ENCODE measurements at places on chromosomes 4 and X.

GRCh38 chrX:136182414-136182813 lies 35.1 kb downstream of the FHL1 start:
- no peak for DNase-seq

DNA sequence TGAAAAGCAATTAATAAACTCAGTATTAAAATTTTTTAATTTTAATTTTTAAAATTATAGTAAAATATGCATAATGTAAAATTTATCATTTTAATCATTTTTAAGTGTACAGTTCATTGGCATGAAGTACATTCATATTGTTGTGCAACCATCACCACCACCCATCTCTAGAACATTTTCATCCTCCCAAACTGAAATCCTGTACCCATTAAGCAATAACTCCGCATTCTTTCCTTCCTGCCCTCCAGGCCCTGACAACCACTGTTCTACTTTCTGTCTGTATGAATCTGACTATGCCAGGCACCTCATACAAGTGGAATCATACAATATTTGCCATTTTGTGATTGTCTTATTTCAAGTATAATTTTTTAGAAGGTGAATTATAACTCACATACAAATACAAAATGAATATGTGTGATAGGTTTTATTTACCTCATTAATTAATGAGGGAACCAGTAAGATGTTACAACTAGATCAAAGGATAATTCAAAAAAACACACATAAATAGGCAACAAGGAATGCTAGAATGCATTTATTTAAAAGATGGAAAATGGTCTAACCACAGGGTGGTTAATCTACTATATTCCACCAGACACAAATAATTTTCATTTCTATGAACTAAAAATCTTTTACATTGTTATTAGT lies 13.1 kb upstream of the AFF1 start:
- no peak for DNase-seq

GRCh38 chr4:14151101-14151500 lies 523.6 kb upstream of the BOD1L1 start:
- DNase-seq = no peak

DNA sequence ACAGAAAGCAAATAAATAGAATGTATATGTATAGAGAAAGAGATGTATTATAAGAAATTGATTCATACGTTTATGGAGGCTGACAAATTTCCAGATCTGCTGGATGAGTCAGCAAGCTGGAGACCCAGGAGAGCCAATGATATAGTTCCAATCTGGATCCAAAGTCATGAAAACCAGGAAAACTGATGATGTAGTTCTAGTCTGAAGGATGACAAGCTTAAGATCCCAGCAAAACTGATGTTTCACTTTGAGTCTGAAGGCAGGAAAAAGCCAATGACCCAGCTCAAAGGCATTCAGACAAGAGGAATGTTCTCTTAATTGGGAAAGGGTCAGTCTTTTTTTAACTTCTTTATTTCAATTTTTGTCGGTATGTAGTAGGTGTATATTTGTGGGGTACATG lies 102.6 kb downstream of the LHFPL1 start:
- no peak for DNase-seq

GRCh38 chrX:17706676-17707075 lies 30.6 kb upstream of the SCML1 start:
- DNase-seq = no peak

DNA sequence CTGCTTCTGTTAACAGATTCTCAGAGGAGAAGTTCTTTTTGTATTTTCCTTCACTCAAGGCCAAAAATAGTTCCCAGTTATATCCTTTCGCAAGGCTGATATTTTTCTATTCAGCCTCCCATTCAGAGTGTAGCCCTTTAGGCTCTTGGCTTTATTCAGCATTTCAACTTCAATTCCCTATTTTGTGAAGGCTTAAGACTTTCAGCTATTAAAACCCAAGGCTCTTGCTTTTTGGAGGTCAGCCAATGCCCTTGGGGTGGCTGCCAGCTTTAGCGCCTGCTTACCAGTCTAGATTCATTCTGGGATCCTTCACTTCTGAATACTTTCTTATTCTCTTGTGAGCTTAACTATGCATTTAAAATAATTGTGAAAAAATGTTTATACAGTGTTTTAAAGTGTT lies 57.3 kb upstream of the ADGRA3 start:
- DNase-seq = no peak

DNA sequence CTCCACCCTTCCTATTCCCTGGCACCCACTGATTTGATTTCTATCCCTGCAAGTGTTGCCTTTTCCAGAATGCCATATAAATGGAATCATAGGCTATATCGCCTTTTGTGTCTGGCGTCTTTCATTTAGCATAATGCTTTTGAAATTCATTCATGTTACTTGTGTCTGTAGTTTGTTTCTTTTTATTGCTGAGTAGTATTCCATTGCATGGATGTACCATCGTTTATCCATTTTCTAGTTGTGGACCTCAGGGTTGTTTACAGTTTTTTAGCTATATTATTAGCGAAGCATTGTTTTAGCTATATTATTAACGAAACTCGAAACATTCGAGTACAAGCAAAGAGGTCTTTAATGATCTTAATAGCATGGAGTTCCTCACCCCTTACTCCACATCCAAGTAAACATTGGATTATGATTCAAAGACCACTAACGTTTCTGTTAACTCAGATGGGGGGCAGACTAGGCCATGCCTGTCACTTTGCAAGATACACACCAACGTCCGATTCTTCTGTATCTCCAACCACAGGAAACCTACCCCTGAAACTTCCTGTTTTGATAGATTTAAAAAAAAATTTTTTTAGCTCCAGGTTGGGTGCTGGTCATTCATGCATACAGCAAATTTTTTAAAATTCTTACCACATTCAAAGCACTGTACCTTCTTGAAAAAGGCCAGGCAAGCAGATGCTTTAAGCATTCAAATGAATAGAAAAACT lies 1.1 kb downstream of the DCK start:
- no peak for DNase-seq

DNA sequence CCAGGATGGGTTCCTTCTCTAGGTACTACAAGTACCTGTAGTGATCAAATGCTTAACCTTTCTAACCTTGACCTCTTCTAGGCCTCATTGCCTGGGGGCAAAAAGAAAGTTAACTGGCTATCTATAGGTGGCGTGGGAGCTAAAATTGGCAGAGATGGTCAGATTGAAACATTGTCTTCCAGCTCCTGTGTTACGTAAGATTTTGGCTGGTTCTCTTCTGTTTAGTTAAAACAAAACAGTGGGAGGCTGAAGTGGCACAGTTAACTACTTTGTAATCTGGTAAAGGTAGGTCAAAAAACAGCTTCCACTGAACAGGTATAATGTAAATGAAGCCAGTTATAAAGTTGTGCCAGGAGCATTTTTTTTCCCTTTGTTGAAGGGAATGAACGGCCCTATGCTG lies 115.2 kb downstream of the MBNL3 start:
- DNase-seq = no peak

DNA sequence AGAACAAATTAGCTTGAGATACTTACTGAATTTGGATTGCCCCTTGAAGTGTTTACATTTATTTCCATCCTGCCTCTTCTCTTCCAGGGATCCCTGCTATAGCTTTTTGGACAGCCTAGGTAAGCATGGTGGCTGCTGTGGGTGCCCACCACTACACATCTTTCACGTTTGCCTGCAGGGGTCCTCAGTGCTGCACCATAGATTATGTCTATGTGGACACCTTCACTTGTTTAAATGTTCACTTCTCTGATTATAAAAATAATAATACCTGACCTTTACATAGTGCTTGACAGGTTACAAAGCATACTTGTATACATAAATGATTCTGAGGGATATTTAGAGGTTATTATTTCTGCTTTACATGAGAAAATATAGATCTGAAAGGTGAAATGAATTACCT lies 67.9 kb upstream of the SLC4A4 start:
- DNase-seq = no peak

GRCh38 chr4:4388836-4389575 lies 2.1 kb downstream of the NSG1 start:
- DNase-seq = no peak

GRCh38 chr4:56438766-56439165 lies 2.7 kb downstream of the PAICS start:
- DNase-seq = no peak

DNA sequence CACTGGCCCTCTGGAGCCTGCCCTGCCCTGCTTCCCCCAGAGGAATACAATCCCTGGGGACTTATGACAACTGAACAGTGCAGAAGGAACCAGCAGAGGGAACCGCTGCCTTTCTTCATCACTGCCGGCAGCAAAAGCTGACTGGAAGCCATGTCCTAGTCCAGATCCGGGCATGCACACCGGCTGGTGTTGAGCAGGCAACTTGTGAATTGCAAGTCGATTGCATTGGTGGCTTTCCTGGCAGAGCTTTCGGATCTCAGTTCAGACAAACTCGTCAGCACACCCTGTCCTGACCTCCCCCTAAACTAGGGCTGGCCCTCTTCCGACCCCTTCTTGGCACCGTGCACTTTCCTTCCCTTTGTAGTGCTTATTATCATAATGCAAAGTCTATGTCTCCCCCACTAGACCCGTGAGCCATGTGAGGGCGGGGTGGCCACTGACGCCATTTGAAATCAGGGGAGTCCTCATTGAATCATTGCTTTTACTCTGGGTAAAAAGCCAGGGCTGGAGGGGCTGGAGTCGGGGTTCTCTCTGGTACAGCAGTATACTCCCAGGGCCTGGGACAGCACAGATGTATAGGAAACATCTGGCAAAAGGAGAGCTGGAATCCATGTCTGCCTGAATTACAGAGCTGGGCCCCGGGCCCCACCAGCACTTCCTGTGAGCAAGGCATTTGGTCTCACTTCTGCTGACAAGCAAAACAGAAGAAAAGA lies 1.8 kb downstream of the ARHGAP4 start:
- peak; percentile 89 for DNase-seq

- no peak for DNase-seq
Measured at GRCh38 chr4:52852041-52852440, 10.1 kb upstream of the RASL11B start.

DNA sequence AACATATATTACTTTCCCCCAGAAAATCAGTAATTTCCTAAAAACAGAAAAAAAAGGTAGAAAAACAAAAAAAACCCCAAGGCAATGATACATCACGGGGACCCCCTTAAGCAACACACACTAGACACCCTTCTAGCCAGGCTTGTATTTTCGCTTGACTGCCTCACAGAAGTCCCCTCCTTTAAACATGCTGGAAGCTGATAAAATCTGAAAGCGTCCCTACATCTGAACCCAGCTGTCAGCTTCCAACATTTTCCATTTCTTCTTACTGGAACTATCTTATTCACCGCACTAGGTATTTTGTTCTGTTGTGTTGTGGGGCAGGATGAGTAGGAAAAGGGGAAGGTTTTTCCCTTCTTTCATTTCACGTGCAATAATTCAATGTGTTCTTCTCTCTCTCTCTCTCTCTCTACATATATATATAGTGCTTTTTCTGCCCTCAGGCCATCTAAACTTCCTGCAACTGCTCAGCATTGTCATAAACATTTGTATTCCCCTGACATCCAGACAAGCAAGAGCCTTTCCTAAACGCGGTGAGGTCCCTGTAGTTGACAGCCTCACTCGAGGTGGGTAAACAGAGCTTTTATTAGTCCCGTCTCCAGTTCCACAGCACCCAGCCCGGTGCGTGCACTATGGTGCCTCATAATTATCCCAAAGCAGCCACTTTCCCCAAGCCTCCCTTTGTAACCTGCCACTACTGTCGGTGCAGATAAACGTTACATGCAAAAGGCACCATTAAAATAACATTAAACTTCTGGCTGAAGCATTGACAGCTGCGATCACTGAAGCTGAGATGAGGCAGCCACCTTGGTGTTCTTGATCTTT lies 82.5 kb downstream of the GATB start:
- peak; percentile 58 for DNase-seq

- no peak for DNase-seq
Measured at GRCh38 chr4:173367946-173368345, 2.8 kb upstream of the SAP30 start.

DNA sequence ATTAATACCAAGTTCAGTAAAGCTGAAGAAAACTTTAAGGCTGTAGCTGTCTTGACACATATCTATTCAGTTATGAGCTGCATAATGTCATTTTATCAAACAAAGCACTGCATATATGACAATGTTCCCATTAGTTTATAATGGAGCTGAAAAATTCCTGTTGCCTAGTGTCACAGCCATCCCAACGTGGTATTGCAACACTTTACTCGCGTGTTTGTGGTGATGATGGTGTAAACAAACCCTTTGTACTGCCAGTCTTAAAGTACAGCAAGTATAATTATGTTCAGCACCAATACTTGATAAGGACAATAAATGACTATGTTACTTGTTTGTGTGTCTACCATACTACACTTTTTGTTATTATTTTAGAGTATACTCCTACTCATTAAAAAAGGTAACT lies 1415.6 kb upstream of the PCDH7 start:
- DNase-seq = no peak

GRCh38 chr4:146182443-146182842 lies 6.9 kb downstream of the LSM6 start:
- peak; percentile 1 for DNase-seq

DNA sequence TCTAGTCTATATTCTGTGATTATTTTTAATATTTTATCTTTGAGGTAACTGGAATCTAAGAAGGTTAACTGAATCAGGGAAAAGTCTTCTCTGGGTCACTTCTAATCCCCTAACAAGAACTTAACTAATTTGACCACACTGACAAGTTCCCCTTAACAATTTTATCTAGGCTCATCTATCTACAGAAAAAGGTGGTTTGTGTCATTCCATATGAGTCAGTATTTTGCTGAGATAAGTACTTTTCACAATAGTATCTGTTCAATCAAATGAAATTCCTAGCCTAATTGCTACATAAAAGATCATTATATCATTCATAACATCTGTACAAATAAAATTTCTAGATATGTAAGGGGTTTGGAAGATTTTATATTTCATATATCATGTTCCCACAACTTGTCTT lies 45.6 kb downstream of the COL25A1 start:
- DNase-seq = no peak

GRCh38 chr4:120202222-120202621 lies 135.6 kb upstream of the MAD2L1 start:
- no peak for DNase-seq

GRCh38 chr4:126386512-126386911 lies 1071.8 kb downstream of the FAT4 start:
- DNase-seq = no peak

DNA sequence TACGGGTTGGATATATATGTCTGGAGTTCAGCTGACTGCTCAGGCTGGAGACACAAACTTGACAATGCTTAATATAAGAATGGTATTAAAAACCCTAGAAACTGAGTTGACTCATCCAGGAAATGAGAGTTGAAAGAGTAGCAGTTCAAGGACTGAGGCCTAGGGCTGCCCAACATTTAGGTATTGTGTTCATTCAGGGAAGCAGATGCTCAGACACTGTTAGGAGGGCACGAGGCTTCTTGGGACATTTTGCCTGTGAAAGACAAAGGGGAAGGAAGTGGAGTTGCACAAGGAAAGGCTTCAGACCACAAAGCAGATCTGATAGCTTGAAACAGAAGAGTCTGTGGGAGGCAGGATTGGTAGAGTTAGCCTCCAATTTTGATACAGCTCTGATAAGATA lies 52.0 kb upstream of the HS3ST1 start:
- DNase-seq = no peak

GRCh38 chr4:163967263-163967662 lies 472.8 kb downstream of the TMA16 start:
- no peak for DNase-seq

- DNase-seq = peak; percentile 24
Measured at GRCh38 chrX:153319295-153320046, 2.1 kb downstream of the PNMA6F start.
